ENCODE measurements at places on chromosomes 12 and 14. TPM values are rescaled to one million over a fixed set of nuclear protein-coding genes. Genes with fewer than 3 reads are reported as not detected.

The VRK1 gene
- total RNA-seq: 35.3 TPM

The RTN1 gene
- total RNA-seq: not detected

The OVCH1 gene
- total RNA-seq: not detected

The ATL1 gene
- 3.8 TPM for total RNA-seq

The PLEK2 gene
- total RNA-seq: not detected

The GUCY2C gene
- 0.29 TPM for total RNA-seq

The NOC4L gene
- 21.9 TPM for total RNA-seq

The AQP6 gene
- not detected for total RNA-seq

The ZFHX2 gene
- total RNA-seq: 2.5 TPM

The COQ5 gene
- total RNA-seq: 25.4 TPM

The ST8SIA1 gene
- total RNA-seq: not detected

The TAS2R8 gene
- total RNA-seq: not detected

The PTHLH gene
- total RNA-seq: not detected

DNA sequence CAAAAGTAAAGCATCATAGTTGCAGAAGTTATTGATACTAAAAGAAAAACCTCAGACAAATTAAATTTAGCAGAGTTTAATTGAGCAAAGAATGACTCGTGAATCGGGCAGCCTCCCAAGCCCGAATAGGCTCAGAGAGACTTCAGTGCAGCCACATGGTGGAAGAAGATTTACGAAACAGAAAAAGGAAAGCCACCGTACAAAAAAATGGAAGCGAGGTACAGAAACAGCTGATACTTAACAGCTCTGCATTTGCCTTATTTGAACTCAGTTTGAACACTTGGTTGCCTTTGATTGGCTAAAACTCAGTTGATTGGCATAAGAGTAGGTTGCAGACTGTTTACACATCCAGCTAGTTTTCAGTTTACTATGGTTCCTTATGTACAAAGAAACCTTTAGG is 12.9 kb downstream of the TTC9 start:
- peak overlapping the region; percentile 91 for H3K27ac ChIP-seq
- peaks cover 39% of the 10 kb centered on the region for H3K36me3 ChIP-seq
- peak; percentile 58 for DNase-seq
- H3K27me3 ChIP-seq: no peaks in the 10 kb centered on the region
- H3K4me1 ChIP-seq: peaks cover 79% of the 10 kb centered on the region

GRCh38 chr12:27751386-27752047 is 28.5 kb upstream of the KLHL42 start:
- H3K27ac ChIP-seq: no peak overlapping the region
- DNase-seq: no peak
- H3K27me3 ChIP-seq: no peaks in the 10 kb centered on the region
- H3K36me3 ChIP-seq: peaks cover 24% of the 10 kb centered on the region

GRCh38 chr12:110536834-110537604 is 34.9 kb downstream of the RAD9B start:
- no peak overlapping the region for H3K4me3 ChIP-seq
- no peak overlapping the region for H3K27ac ChIP-seq
- H3K36me3 ChIP-seq: peaks cover 62% of the 10 kb centered on the region
- no peaks in the 10 kb centered on the region for H3K27me3 ChIP-seq

DNA sequence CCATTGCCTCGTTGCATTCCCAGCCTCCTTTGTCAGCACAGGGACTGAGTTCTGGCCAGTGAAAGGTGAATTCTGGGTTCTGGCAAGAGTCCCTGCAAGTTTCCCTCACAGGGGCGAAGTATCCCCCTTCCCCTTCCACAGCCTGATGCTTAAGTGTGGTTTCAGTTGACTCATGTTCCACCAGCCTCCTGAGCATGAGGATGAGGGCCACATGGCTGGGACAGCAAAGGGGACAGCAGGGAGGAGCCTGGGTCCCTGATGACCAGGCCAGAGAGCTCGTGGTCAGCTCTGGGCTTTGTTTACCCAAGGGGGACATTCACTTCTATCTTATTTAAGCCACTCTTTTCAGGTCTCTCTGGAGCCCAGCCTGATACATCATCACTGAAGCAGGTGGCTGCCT is 36.5 kb downstream of the CACNA2D4 start:
- no peaks in the 10 kb centered on the region for H3K27me3 ChIP-seq
- DNase-seq: no peak
- H3K27ac ChIP-seq: no peak overlapping the region
- H3K4me1 ChIP-seq: no peaks in the 10 kb centered on the region

GRCh38 chr14:85063747-85064146 is 466.2 kb upstream of the FLRT2 start:
- no peak overlapping the region for H3K27ac ChIP-seq
- H3K36me3 ChIP-seq: no peaks in the 10 kb centered on the region
- no peak for DNase-seq
- H3K4me1 ChIP-seq: no peaks in the 10 kb centered on the region

GRCh38 chr12:27899151-27899661 is 73.3 kb downstream of the PTHLH start:
- no peak for DNase-seq
- no peak overlapping the region for H3K4me3 ChIP-seq
- H3K36me3 ChIP-seq: no peaks in the 10 kb centered on the region

DNA sequence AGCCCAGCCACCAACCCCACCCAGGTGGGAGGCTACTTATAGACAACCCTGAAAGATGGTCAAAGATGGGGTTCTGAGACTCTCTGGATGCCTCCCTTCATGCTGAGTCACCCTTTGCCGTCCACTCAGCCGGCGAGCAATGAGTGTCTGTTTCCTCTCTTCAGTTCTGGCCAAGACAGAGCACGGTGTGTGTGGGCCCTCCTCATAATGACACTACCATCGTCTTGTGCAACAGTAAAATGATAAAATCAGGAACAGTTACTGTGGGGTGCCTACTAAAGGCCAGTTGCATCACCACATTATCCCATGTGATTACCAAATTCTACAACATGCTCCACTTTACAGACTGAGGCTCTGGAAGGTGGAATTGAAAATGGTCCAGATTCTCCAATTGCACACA is 7.0 kb upstream of the BDKRB1 start:
- H3K36me3 ChIP-seq: no peaks in the 10 kb centered on the region
- H3K27ac ChIP-seq: no peak overlapping the region
- no peak overlapping the region for H3K4me3 ChIP-seq
- no peak for DNase-seq
- H3K4me1 ChIP-seq: no peaks in the 10 kb centered on the region

DNA sequence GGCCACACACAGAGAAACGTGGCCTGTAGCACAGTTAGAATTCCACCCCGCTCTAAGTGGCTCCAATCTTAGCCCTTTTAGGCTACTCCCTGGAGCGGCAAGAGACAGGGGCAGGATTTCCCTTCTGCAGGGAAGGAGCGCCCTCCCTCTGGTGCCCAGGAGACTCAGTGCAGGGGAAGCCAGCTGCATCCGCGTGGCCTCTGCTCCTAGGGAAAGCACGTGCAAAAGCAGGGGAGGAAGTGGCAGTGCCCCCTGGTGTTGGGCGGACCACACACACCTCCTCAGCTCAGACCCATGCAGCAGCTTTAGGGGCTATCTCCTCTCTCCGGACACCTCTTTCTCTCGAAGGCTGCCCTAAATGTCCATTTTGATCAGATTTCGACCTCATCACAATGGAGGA is 50.0 kb downstream of the SPRING1 start:
- no peak overlapping the region for H3K4me3 ChIP-seq
- no peak overlapping the region for H3K27ac ChIP-seq
- peaks cover 16% of the 10 kb centered on the region for H3K4me1 ChIP-seq
- H3K36me3 ChIP-seq: no peaks in the 10 kb centered on the region
- no peaks in the 10 kb centered on the region for H3K27me3 ChIP-seq

GRCh38 chr12:5187136-5187535 is 143.5 kb downstream of the KCNA5 start:
- DNase-seq: no peak
- H3K27ac ChIP-seq: no peak overlapping the region
- H3K36me3 ChIP-seq: no peaks in the 10 kb centered on the region
- H3K27me3 ChIP-seq: no peaks in the 10 kb centered on the region

DNA sequence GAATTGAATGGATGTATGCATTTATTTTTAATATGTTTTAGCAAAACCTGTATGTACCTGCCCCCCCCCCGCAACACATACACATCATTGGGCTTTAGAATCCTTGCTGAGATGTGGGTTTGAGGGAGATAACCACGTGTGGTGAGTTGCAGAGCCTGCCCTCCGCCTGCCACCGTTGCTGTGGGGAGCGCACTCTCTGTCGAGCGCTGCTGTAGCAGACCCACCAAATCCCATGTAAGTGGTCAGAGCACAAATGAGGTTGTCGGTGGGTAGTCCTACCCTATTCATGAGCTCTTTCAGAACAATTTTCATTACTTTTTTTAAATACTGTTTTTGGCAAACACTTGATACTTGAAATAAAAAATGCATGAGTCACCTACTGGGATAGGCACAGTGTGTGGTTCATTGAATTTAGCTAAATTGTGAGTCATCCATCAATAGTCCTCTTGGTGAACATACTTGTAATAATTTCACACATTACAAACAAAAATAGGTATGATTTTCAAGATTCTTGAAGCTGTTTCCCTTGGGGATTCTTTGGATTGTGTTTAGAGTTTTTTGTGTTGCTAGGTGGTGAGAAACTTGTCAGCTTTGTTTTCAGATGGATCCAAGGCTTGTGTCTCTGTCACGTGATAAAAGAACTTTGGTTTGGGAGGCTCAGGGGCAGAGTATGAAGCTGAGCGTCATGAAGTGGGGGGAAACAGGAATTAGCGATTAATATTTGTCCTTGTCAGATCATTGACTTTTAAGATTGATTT is 107.6 kb downstream of the PTCSC3 start:
- H3K4me1 ChIP-seq: no peaks in the 10 kb centered on the region
- no peak overlapping the region for H3K4me3 ChIP-seq
- H3K27ac ChIP-seq: no peak overlapping the region
- no peaks in the 10 kb centered on the region for H3K36me3 ChIP-seq

GRCh38 chr12:109968032-109968420 is 28.1 kb downstream of the GIT2 start:
- no peak overlapping the region for H3K4me3 ChIP-seq
- DNase-seq: no peak
- peaks cover 87% of the 10 kb centered on the region for H3K36me3 ChIP-seq
- H3K4me1 ChIP-seq: peaks cover 4% of the 10 kb centered on the region
- no peaks in the 10 kb centered on the region for H3K27me3 ChIP-seq

GRCh38 chr12:50400104-50400637 is 514 bp upstream of the LARP4 start:
- H3K36me3 ChIP-seq: no peaks in the 10 kb centered on the region
- no peak for DNase-seq
- peak overlapping the region; percentile 85 for H3K4me3 ChIP-seq

- DNase-seq: no peak
- no peaks in the 10 kb centered on the region for H3K27me3 ChIP-seq
- H3K4me3 ChIP-seq: no peak overlapping the region
- H3K4me1 ChIP-seq: no peaks in the 10 kb centered on the region
- H3K36me3 ChIP-seq: no peaks in the 10 kb centered on the region
These were observed 11.0 kb upstream of the AEBP2 start for GRCh38 chr12:19428246-19428645.

DNA sequence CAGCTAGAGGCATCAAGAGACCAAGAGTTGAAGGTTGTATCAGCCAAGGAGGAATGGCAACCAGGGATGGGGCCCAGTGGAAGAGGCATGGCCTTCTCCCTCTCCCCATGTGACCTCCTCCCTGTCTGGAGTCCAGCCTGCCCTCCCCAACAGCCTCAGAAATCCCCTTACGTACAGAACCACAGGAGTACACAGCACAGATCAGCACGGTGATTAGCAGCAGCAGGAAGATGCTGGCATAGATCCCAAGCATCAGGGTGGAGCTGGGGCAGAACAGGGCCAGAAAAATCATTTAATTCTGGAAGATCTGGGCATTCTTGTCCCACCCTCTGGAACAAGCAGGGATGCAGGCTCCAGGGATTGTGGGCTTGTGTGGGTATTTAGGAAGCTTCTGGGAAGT is 14.4 kb downstream of the ADCY6 start:
- H3K4me1 ChIP-seq: no peaks in the 10 kb centered on the region
- H3K27ac ChIP-seq: no peak overlapping the region
- no peaks in the 10 kb centered on the region for H3K36me3 ChIP-seq
- H3K4me3 ChIP-seq: no peak overlapping the region

GRCh38 chr12:12319451-12320183 is 30.4 kb downstream of the MANSC1 start:
- H3K27ac ChIP-seq: no peak overlapping the region
- H3K4me3 ChIP-seq: no peak overlapping the region
- DNase-seq: no peak

DNA sequence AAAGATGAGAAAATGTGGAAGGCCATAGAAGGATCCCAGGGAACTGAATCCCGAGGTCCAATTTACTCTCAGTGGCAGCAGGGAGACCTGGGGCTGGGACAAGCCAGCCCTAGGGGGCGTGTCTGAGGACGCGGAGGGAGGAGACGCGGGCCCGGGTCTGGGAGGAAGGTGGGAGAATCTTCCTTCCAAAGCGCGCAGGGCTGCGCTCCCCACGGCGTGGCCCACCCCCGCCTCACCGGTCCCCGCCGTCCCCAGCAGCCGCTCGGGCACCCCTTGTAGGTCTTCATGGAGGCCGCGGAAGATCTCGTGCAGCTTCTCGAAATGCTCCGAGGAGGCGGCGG is 323 bp downstream of the VTI1B start:
- peak overlapping the region; percentile 96 for H3K27ac ChIP-seq
- no peak for DNase-seq
- H3K27me3 ChIP-seq: no peaks in the 10 kb centered on the region
- peaks cover 19% of the 10 kb centered on the region for H3K4me1 ChIP-seq
- H3K4me3 ChIP-seq: peak overlapping the region; percentile 97

GRCh38 chr12:28051516-28052354 is 79.2 kb upstream of the PTHLH start:
- H3K36me3 ChIP-seq: no peaks in the 10 kb centered on the region
- H3K27me3 ChIP-seq: peaks cover 3% of the 10 kb centered on the region
- no peak for DNase-seq

- no peak for DNase-seq
- H3K4me1 ChIP-seq: no peaks in the 10 kb centered on the region
- H3K4me3 ChIP-seq: no peak overlapping the region
These were observed 26.4 kb upstream of the STAB2 start for GRCh38 chr12:103560604-103561101.

- no peak overlapping the region for H3K4me3 ChIP-seq
- peaks cover 4% of the 10 kb centered on the region for H3K4me1 ChIP-seq
- H3K36me3 ChIP-seq: no peaks in the 10 kb centered on the region
- peaks cover 15% of the 10 kb centered on the region for H3K27me3 ChIP-seq
These were observed 78.9 kb downstream of the EMP1 start for GRCh38 chr12:13275241-13276085.

GRCh38 chr12:83040339-83040738 is 353.6 kb downstream of the TMTC2 start:
- no peak overlapping the region for H3K4me3 ChIP-seq
- no peaks in the 10 kb centered on the region for H3K4me1 ChIP-seq
- DNase-seq: no peak
- no peaks in the 10 kb centered on the region for H3K27me3 ChIP-seq
- H3K27ac ChIP-seq: no peak overlapping the region
- no peaks in the 10 kb centered on the region for H3K36me3 ChIP-seq

GRCh38 chr14:95316821-95317220 is 2.9 kb downstream of the CLMN start:
- H3K27ac ChIP-seq: no peak overlapping the region
- H3K27me3 ChIP-seq: no peaks in the 10 kb centered on the region
- no peak overlapping the region for H3K4me3 ChIP-seq
- no peaks in the 10 kb centered on the region for H3K36me3 ChIP-seq

GRCh38 chr14:72801836-72802587 is 91.9 kb downstream of the DPF3 start:
- H3K4me3 ChIP-seq: no peak overlapping the region
- no peak overlapping the region for H3K27ac ChIP-seq
- no peak for DNase-seq
- H3K36me3 ChIP-seq: peaks cover 9% of the 10 kb centered on the region
- H3K27me3 ChIP-seq: no peaks in the 10 kb centered on the region
- H3K4me1 ChIP-seq: no peaks in the 10 kb centered on the region

GRCh38 chr12:54650889-54651288 is 2.7 kb upstream of the DCD start:
- no peaks in the 10 kb centered on the region for H3K4me1 ChIP-seq
- no peak for DNase-seq
- no peak overlapping the region for H3K27ac ChIP-seq
- H3K27me3 ChIP-seq: no peaks in the 10 kb centered on the region
